ENCODE measurements at places on chromosomes 16 and 17. TPM values are rescaled to one million over a fixed set of nuclear protein-coding genes. Genes with fewer than 3 reads are reported as not detected.

- H3K27ac ChIP-seq: no peak overlapping the region
- H3K27me3 ChIP-seq: no peaks in the 10 kb centered on the region
- H3K4me1 ChIP-seq: peaks cover 10% of the 10 kb centered on the region
- peaks cover 55% of the 10 kb centered on the region for H3K36me3 ChIP-seq
- DNase-seq: no peak
- H3K4me3 ChIP-seq: no peak overlapping the region
These were observed 51.4 kb downstream of the CACNG1 start for GRCh38 chr17:67095803-67096202.

DNA sequence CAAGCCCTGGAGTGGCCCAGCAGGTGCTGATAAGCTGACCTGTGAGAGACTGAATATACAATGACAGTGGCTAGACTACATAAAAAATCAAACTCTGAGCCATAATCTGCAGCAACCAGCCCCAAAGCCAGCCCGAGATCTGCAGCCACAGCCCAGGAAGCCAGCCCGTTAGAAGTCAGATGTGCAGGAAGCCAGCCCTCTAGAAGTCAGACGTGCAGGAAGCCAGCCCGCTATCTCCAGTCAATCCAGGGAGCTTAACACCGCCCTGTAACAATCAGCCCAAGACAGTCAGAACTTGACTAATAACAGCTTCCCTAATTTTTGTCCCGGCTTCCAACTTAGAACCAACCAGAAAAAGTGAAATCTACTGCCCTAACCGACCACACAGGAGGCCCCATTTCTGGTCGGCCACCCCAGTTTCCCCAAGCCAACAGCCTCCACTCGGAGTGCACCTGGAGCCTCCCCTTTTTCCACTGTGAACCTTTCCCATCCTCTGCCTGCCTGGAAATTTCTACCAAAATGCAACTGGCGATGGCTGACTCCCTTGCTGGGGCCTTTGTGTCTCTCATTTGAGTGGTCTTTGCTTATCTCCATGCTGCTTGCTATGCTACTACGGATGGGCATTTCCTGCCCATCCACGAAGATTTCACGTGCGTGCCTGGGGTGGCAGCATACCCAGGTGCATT is 769.3 kb downstream of the KCNJ18 start:
- DNase-seq: no peak
- H3K4me3 ChIP-seq: no peak overlapping the region
- no peaks in the 10 kb centered on the region for H3K27me3 ChIP-seq
- no peak overlapping the region for H3K27ac ChIP-seq
- no peaks in the 10 kb centered on the region for H3K4me1 ChIP-seq

- no peak overlapping the region for H3K4me3 ChIP-seq
- H3K36me3 ChIP-seq: no peaks in the 10 kb centered on the region
- peaks cover 2% of the 10 kb centered on the region for H3K27me3 ChIP-seq
- no peak overlapping the region for H3K27ac ChIP-seq
- no peaks in the 10 kb centered on the region for H3K4me1 ChIP-seq
- no peak for DNase-seq
These were observed 366.0 kb upstream of the CCL2 start for GRCh38 chr17:33889040-33889439.

- H3K4me3 ChIP-seq: peak overlapping the region; percentile 11
- no peak overlapping the region for H3K27ac ChIP-seq
- no peak for DNase-seq
- no peaks in the 10 kb centered on the region for H3K27me3 ChIP-seq
- peaks cover 53% of the 10 kb centered on the region for H3K36me3 ChIP-seq
These were observed 12.5 kb downstream of the SLC16A3 start for GRCh38 chr17:82241183-82241925.

GRCh38 chr16:57167538-57167937 is 18.3 kb downstream of the PSME3IP1 start:
- no peak overlapping the region for H3K27ac ChIP-seq
- H3K4me1 ChIP-seq: peaks cover 14% of the 10 kb centered on the region
- H3K4me3 ChIP-seq: no peak overlapping the region
- no peaks in the 10 kb centered on the region for H3K27me3 ChIP-seq

DNA sequence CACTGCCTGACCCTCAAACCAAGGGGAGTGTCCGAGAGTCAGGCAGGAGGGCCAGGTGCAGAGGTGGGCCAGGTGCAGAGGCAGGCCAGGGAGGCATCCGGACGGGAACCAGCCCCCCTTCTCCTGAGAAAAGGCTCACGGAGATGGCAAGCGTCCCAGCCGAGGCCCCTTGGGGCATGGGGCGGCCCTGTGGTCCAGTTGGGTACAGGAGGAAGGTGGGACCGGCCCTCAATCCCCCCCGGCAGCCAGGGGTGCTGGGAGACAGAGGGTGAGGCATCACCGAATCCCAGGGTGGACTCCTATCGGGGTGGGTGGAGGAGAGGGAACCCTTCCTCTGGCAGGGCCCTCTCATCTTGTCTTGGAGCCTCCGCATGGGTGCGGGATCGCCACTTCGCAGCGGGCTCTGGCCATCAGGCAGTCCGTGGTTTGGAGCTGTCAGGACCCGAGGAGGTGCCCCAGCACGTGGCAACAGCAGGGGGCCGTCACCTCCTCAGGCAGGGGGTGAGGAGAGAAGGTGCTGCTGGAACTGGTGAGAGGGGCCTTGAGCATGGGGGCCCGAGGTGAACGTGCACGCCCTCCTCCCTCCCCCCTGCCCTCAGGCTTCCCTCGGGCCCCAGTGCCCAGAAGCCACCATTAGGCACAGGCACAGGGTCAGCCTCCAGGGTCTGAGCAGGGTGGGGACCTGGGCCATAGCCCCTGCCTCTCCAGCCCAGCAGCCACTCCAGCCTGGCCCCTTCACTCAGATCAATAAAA is 38.7 kb upstream of the SLC38A10 start:
- peaks cover 4% of the 10 kb centered on the region for H3K4me1 ChIP-seq
- H3K27ac ChIP-seq: no peak overlapping the region
- DNase-seq: no peak
- H3K36me3 ChIP-seq: no peaks in the 10 kb centered on the region
- H3K4me3 ChIP-seq: no peak overlapping the region

DNA sequence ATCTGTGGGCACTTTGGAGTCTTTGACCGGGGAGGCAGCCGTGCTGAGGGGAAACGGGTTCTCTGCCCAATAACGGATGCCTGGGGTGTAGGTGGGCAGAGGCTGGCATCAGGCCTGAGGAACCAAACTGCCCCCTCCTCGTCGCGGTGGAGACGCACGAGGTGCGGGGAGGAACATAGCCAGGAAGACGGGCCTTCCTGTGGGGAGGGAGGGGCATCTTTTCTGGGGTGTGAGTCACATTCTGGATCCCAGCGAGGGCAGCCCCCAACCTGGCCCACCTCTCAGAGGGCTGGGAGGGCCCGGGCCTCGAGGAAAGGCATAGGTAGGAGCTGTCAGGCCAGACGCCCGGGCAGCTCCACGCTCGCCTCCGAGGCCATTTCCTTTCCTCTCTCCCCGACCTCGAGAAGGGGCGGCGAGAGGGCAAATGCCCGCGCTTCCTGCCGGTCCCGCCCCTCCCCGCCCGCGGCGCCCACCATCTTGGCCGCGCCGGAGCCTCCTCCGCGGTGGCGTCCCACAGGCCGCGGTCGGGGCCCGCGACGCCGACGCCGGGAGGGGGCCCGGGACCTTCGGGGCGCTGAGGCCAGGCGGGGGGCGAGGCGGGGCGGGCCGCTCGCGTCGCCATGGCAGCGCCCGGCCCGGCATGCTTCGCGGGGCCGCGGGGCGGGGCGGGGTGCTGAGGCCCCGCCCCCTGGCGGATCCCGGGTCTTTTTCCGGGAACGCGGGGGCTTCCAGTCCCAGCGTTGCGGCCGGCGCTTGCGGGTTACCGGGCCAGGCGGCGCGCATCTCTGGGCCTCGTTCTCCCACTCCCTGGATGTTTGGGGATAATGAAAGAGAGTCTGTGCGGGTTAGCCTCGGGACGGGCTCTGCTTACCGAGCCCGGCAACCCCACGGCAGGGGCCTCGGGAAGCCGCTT is 13.2 kb downstream of the RAI1 start:
- H3K27me3 ChIP-seq: no peaks in the 10 kb centered on the region
- peak overlapping the region; percentile 86 for H3K4me3 ChIP-seq
- peaks cover 54% of the 10 kb centered on the region for H3K4me1 ChIP-seq
- peak; percentile 81 for DNase-seq
- H3K36me3 ChIP-seq: no peaks in the 10 kb centered on the region

The BEAN1 gene
- not detected for total RNA-seq

The TNFRSF17 gene
- 6.9 TPM for total RNA-seq

The G6PC1 gene
- not detected for total RNA-seq

The SMIM22 gene
- total RNA-seq: not detected

The SLC2A4 gene
- not detected for total RNA-seq

The CACNG1 gene
- not detected for total RNA-seq

The PITPNM3 gene
- 1.1 TPM for total RNA-seq
